Neural crest cell (in vitro differentiated cells): ENCODE measurements at places on chromosomes 4 and X. TPM values are rescaled to one million over a fixed set of nuclear protein-coding genes. Genes with fewer than 3 reads are reported as not detected.

DNA sequence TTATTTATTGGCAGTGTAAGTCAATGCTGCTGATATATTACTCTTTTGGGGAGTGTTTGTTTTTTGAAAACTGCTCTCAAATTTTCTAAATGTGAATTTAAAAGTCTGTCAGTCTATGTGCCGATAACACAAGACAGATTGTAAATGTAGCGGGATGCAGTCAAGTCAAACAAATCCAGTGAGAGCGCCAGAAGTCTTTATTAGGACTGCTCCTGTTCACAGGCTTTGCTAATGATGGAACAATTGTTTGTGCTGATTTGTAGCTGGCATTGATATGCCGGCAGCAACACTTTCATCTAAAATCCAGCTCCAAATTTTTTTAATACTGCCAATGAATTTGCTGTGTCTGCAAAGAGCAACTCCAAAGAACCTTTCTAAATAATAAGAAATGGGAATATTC is 78.7 kb upstream of the TET2 start:
- H3K27me3 ChIP-seq, result no peaks in the 10 kb centered on the region
- H3K4me3 ChIP-seq, result no peak overlapping the region
- no peaks in the 10 kb centered on the region for H3K36me3 ChIP-seq
- DNase-seq, result no peak
- H3K27ac ChIP-seq, result no peak overlapping the region

DNA sequence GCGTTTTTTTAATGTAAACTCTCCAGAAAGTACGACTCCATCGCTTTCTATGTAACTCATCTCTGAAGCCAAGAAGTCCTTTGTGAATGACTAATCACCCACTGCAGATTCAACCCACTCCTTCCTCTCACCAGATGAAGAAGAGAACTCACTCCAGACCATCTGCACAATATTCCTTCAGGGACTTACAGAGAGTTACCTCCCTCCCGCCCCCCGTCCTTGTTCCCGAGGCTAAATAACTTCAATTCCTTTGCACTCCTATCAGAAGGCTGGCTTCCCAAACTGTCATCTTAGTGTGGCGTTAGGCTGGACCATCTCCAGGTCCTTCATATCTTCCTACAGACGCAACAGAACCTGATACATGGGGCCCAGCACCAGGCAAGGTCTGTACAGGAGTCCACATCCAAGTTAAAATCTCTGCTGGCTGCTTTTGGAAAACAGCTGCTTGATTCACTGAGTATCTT is 82.4 kb downstream of the AFAP1 start:
- H3K27me3 ChIP-seq, result no peaks in the 10 kb centered on the region
- no peak overlapping the region for H3K4me3 ChIP-seq
- no peak for DNase-seq
- H3K36me3 ChIP-seq, result peaks cover 11% of the 10 kb centered on the region

SMIM31 gene
- total RNA-seq, result not detected in 2 replicates

- no peak overlapping the region for H3K4me3 ChIP-seq
- no peak for DNase-seq
- H3K27me3 ChIP-seq, result peaks cover 19% of the 10 kb centered on the region
- no peaks in the 10 kb centered on the region for H3K36me3 ChIP-seq
- H3K4me1 ChIP-seq, result no peaks in the 10 kb centered on the region
- no peak overlapping the region for H3K27ac ChIP-seq
These were observed 15.6 kb downstream of the PNMA6F start for GRCh38 chrX:153305972-153306371.

- peaks cover 32% of the 10 kb centered on the region for H3K4me1 ChIP-seq
- DNase-seq, result no peak
- no peaks in the 10 kb centered on the region for H3K27me3 ChIP-seq
- H3K4me3 ChIP-seq, result no peak overlapping the region
- peaks cover 5% of the 10 kb centered on the region for H3K36me3 ChIP-seq
- no peak overlapping the region for H3K27ac ChIP-seq
These were observed 97.3 kb upstream of the SPRY1 start for GRCh38 chr4:123299212-123299691.
